NCI-H524 treated with DMSO at 0.1 percent for 48 hours (cell line): ENCODE measurements at places on chromosomes 1 and 21.
A peak's percentile ranks its signal among the peaks of the same experiment; 100 is the strongest.

- DNase-seq: no peak
Observed at GRCh38 chr21:41952568-41953248, 1.1 kb downstream of the C2CD2 start.

- DNase-seq: no peak
Observed at GRCh38 chr1:28466226-28466778, 39.5 kb upstream of the RCC1 start.

- DNase-seq: no peak
Observed at GRCh38 chr21:45374826-45375455, 30.0 kb upstream of the COL18A1 start.

DNA sequence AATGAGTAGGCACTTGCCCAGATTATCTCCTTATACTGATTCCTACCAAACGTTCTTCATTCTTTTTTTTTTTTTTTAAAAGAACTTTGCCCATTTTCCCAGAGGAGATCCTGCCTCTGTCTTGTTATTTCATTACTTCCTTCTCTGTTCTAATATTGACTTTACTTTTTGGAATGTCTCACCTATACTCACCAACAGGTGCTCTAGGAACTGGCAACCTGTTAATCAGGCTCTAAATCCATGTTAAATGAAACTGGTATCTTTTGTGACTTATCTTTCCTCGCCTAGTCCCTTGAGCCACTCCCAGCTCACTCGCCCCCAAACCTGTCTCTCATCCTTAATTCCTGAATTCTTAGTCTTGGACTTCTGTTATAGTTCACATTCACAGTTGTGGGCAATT, 1.2 kb upstream of the CRCT1 start:
- no peak for DNase-seq

GRCh38 chr21:35197992-35198431, 148.9 kb upstream of the RUNX1 start:
- no peak for DNase-seq

- no peak for DNase-seq
Observed at GRCh38 chr1:195530961-195531360, 1077.3 kb downstream of the KCNT2 start.

- no peak for DNase-seq
Observed at GRCh38 chr1:208234721-208235120, 9.5 kb downstream of the PLXNA2 start.

DNA sequence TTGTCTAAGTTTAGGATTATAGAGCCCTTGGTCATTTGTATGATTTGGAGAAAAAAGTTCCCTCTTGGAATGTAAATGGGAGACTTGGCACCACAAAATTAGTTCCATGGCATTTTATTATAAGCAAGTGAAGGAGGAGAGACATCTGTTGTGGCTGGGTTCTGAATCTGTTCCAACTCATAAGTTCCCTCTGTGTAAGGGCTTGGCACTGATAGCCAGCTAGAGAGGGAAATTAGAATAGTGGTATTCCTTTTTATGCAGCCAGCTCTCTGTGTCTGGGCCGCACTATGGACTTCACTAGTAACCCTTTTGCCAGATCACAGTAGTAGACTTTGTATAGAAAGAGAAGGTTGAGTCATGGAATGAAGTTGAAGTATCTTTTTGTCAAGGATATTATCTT, 31.1 kb downstream of the GNAI3 start:
- no peak for DNase-seq

DNA sequence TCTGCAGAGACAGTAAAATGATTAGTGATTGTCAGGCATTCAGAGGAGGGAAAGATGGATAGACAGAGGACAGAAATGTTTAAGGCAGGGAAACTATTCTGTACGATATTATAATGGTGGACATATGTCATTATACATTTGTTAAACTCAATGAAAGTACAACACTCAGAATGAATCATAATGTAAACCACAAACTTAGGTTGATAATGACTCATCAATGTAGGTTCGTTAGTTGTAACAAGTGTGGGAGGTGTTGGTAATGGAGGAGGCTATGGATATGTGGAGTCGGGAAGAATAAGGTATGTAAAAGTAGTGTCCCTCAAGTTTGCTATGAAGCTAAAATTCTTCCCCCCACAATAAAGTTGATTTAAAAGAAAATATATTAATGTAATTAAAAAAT, 455.0 kb downstream of the BRINP3 start:
- no peak for DNase-seq

- no peak for DNase-seq
Observed at GRCh38 chr1:246779561-246780175, 55.5 kb downstream of the SCCPDH start.

- no peak for DNase-seq
Observed at GRCh38 chr1:195954848-195955247, 653.4 kb downstream of the KCNT2 start.

DNA sequence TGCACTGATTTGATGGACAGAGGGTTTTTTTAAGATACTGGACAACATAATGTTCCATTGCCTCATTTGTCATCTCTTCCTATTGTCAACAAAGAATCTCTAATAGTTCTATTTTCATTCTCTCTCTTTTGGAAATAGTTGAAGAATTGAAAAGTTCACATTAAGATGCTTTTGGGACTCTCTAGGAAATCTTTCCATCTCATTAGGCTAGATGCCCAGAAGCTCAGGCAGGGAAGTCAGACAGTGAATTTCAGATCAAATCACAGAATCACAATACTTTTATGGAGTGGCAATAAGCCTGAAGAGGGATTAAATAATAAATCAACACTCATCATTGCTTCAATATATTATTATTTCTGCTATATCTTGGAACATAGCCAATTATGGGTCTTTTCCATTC, 29.2 kb downstream of the NEGR1 start:
- no peak for DNase-seq

DNA sequence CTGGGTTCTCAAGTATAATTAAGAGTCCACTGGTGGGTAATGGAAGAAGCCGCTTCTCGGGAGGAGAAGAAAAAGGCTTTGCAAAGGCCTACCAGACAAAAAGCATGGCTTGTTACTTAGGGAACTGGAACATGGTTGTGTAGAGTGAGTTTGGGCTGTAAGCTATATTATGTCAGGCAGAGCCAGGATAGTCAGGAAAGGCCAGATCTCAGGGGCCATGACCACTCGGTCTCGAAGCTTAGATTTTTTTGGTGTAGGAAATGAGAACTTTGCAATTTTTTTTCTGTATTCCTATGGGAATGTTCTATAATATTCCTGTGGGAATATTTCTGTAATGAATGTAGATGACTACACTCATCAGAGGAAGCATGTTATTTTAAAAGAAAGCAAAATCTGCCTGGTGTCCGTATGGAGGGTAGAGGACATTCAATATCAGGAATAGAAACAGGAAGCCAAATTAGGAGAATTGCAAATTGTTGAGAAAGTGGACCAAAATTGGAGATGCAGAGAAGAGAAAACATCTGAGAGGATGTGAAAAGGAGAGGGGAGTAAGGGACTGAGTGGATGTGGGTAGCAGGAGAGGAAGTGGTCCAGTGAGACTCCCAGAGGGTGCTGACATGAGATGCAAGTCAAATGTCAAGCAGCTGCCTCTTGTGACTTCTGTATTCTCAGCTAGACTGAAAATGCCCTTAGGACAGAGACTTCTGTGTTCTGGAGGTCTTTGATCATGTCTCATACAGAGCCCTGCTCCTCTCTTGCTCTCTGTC, 45.2 kb upstream of the HAO2 start:
- no peak for DNase-seq

DNA sequence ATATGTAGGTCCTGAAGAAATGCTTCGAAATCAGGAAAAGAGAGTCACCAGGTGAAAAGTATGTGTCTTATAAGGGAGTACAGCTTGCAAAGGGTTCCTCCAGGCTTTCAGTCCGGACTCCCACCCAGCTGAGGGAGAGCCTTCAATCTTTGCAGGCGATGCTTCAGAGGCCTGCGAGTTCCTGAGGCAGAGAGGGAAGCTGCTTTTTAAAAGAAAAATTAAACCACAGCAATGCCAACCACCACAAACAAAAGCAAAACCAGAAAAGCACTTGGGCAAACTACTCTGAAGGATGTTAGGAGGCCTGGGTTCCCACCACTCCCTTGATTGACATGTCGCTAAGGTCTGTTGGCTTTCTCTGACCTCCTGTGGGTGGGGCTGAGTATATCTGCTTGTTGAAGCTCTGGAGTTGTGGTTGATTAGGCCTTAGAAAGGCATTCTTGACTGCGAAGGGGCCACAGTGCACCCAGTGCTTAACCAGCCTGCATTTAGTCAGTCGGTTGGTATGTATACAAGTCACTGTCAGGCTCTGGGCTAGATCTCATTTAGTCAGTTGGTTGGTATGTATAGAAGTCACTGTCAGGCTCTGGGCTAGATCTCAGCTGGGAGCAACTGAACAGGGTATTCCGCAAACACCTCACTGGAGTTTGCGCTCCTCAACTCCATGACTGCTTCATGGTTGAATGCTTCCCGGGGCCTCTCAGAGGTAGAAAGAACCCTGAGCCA, 1.2 kb downstream of the NIPAL3 start:
- DNase-seq: no peak

- DNase-seq: no peak
Observed at GRCh38 chr1:85576266-85576641, 4.3 kb upstream of the CCN1 start.

- DNase-seq: no peak
Observed at GRCh38 chr1:195766709-195767108, 841.5 kb downstream of the KCNT2 start.

- DNase-seq: no peak
Observed at GRCh38 chr1:182624577-182624976, 20.4 kb upstream of the RGS16 start.

DNA sequence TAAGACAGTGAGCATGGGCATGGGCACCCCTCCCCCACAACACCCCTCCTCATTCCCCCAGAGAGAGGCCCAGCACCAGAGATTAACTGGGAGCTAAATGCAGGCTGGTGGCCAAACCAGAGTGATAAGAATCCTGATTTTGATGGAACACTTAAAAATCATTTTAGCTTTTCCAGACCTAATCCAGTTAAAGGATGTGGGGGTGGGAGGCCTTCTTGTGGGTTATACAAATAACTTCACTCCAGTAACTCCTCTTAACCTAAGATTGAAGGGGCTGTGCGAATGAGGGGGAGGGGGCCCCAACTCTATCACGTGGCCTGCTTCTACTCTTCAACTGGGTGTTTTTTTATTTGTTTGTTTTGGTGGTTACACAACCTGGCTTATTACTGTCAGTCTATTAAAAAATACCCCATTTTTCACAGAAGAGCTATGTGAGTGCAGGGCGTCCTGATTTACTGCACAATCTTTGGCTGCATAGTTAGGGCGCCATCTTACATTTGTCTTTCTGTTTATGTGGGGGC, 398.1 kb upstream of the LYPLAL1 start:
- DNase-seq: no peak

GRCh38 chr1:229342656-229343569, at the start of gene CCSAP:
TSS of gene CCSAP (minus strand) at chr1:229343047. CDS start at chr1:229342465, 582 bp downstream.
- no peak for DNase-seq

- no peak for DNase-seq
Observed at GRCh38 chr1:53560581-53561502, 101.6 kb downstream of the DMRTB1 start.

- DNase-seq: no peak
Observed at GRCh38 chr1:246893191-246893939, 38.4 kb downstream of the AHCTF1 start.

- DNase-seq: no peak
Observed at GRCh38 chr21:17989780-17990179, 170.6 kb upstream of the C21orf91 start.

GRCh38 chr1:64472805-64473204, 2.9 kb downstream of the CACHD1 start:
- DNase-seq: no peak

GRCh38 chr1:236228411-236228810, 53.3 kb downstream of the ERO1B start:
- no peak for DNase-seq

- no peak for DNase-seq
Observed at GRCh38 chr1:45508295-45509151, 8.4 kb downstream of the MMACHC start.

DNA sequence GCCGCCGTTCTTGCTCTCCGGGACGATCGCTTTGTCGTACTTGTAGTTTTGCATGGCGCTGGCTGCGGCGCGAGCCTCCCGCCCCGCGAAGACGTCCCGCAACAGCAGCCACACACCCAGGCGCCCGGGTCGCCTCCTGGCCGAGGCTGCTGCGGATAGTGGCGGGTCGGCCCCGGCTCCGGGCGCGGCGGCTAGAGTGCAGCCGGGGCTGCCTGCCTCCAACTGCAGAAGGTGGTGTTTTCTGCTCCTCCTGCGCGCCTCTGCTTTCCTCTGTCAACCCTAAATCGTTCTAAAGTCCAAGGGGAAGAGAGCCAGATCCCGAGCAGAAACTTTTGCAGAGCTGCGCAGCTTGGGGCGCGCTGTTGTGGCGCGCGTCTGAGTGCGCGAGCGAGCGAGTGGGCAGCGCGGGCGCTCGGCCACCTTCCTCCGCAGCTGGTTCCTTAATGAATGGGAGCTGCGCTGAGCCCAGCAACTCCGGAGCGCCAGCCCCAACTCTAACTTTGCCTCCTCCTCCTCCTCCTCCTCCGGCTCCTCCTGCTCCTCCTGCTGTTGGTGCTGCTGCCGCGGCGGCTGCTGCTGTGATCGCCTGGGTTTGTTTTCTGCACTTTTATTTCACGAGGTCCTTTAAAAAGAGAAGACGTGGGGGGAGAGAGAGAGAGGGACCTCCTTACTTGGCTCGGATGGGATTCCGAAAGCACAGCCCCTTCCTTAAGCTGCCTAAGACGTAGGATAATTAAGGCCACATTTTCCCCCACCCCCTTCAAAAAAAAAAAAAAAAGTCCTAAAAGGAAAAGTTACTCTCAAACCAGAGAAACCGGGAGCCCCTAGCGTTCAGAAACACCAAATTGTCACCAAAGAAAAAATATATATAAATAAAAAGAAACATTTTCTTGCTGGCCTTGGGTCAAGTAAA, at the start of gene PLPP3:
Gene PLPP3 (minus strand): TSS at position 601 of the 913 bp plus-strand sequence. CDS start 547 bp downstream, at position 54.
- DNase-seq: peak; percentile 61

DNA sequence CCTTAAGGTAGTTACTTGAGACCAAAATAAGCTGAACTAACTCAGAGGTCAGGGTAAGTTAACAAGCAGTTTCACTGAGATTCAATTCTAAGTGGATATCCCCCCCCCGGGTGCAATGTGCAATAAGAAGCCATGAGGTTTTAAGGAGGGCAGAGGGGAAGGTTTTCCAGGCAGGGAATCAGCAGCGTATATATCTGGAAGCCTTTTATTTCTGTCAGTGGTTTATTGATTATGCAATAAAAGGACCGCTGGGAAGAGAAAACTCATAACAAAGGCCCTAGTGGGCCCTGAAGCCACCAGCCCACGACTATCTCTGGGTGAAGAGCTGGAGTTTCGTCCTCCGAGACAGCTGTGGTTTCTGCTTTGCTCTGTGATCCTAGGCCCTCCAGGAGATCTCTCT, 53.1 kb upstream of the CTPS1 start:
- DNase-seq: no peak

GRCh38 chr1:192538407-192539296, 36.9 kb upstream of the RGS1 start:
- no peak for DNase-seq

- DNase-seq: peak; percentile 89
Observed at GRCh38 chr1:54583307-54583686, 35.3 kb downstream of the ACOT11 start.

DNA sequence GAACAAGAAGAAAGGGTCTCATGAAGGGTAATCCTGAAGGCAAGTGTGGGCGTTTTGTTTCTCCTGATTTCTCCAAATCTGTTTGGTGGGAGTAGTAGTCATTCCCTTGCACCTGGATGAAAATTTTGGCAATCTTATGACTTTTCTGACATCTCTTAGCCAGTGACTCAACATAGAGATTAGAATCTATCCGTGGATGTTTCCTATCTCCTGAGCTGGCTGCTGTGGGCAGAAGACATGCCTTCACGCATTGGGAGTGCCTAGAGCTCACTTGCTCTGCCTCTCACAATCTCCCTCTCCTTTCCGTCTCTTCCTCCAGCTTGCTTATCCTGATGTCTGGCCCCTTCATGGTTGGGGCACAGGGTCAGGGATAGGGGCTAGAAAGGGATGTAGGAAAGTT, 174.2 kb upstream of the NFIA start:
- no peak for DNase-seq

- no peak for DNase-seq
Observed at GRCh38 chr1:20178634-20179370, 7.1 kb upstream of the UBXN10 start.
